ENCODE measurements at places on chromosomes 2 and 18.

DNA sequence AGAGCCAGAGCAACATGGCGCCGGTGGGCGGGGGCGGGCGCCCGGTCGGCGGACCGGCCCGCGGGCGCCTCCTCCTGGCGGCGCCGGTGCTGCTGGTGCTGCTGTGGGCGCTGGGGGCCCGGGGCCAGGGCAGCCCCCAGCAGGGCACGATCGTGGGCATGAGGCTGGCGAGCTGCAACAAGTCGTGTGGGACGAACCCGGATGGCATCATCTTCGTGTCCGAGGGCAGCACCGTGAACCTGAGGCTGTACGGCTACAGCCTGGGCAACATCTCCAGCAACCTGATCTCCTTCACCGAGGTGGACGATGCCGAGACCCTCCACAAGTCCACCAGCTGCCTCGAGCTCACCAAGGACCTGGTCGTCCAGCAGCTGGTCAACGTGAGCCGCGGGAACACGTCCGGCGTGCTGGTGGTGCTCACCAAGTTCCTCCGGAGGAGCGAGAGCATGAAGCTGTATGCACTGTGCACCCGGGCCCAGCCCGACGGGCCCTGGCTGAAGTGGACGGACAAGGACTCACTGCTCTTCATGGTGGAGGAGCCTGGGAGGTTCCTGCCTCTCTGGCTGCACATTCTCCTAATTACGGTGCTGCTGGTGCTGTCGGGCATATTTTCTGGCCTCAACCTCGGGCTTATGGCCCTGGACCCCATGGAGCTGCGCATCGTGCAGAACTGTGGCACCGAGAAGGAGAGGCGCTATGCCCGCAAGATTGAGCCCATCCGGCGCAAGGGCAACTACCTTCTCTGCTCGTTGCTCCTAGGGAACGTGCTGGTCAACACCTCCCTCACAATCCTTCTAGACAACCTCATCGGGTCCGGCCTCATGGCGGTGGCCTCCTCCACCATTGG is 507 bp downstream of the CNNM4 start:
- no peak for DNase-seq

DNA sequence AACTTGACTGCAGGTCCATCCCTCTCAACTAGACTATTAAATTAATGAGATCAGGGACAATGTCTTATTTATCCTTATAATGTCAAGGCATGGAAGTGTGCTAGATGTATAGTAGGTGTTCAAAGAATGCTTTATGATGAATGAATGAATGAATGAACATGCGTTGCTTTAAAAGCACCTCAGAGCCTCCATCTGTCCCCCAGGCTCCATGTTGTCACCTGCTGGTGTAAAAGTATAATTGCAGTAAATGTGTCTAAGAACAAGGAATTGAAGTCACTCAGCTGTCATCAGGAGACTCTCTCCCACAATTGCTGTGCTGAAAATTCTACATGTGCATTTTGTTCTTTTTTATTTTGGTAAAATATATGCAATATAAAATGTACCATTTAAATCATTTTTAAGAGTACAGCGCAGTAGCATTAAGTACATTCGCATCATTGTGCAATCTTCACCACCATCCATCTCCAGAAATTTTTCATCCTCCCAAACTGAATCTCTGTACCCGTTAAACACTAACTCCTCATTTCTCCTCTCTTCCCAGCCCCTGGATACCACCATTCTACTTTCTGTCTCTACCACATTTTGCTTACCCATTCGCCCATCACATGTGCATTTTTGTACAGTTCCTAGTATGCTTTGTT is 52.6 kb downstream of the GNAL start:
- DNase-seq = peak; percentile 7

DNA sequence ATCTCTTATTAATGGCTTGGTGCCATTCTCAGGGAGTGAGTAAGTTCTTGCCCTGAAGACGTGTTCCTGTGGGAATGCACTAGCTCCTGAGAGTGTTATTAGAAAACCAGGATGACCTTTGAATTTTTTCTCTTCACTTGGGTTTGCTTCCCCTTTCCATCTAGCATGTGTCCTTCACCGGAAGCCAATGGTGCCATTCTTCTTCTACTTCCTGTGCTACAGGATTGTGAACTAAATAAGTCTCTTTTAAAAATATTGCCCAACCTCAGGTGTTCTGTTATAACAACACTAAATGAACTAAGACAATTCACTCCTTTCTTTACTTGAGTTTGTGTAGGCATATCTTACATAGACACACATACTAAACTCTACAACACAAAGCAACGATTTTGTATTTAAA is 447.0 kb downstream of the SOX11 start:
- no peak for DNase-seq

DNA sequence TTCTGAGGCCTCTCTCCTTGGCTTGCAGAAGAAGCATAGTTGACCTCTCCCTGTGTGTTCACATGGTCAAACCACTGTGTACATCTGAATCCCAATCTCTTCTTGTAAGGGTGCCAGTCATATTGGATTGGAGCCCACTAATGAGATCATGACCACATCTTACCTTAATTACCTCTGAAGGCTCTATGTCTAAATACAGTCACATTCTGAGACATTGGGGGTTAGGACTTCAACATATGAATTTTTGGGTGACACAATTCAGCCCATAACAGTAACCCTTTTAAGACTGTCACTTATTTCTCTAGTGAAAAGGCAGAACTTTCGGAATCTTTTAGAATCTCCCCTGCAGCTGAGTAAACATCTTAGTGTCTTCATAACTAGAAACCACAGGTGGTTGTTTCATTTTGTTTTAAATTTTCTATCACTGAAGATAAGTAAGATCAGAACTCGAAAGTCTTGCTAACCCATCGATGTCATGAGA is 33.3 kb downstream of the BMP10 start:
- DNase-seq = peak; percentile 78

DNA sequence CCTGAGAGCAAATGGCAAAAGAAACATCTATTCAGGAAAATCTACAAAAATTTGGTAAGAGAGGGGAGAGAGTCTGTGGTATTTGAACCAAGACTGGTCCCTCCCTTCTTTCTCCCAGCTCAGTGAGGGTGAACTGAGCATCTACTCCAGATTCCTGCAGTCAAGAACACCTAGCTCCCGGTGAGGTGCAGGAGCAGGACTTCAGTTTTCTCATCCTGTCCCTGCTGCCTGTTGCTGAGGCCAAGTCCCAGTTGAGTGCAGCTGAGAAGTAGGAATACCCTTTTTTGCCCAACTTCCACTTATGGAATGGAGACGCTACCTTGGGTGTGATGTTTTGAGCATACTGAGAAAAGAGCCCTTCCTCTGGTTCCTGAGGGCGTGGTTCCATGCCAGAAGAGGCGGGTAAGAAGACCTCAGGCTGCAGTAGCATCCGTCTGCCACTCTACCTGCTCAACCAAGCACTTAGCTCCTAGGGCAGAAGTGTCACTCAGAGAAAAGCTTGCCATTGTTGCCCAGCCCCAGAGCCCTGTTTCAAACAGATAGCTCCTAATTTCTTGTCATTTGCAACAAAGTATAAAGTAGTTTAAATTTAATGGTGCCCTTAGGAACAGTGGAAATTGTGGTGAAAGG is 112.9 kb downstream of the SOS1 start:
- DNase-seq = no peak

- DNase-seq = peak; percentile 42
These were observed 366.7 kb downstream of the NUP35 start for GRCh38 chr2:183490914-183491313.

DNA sequence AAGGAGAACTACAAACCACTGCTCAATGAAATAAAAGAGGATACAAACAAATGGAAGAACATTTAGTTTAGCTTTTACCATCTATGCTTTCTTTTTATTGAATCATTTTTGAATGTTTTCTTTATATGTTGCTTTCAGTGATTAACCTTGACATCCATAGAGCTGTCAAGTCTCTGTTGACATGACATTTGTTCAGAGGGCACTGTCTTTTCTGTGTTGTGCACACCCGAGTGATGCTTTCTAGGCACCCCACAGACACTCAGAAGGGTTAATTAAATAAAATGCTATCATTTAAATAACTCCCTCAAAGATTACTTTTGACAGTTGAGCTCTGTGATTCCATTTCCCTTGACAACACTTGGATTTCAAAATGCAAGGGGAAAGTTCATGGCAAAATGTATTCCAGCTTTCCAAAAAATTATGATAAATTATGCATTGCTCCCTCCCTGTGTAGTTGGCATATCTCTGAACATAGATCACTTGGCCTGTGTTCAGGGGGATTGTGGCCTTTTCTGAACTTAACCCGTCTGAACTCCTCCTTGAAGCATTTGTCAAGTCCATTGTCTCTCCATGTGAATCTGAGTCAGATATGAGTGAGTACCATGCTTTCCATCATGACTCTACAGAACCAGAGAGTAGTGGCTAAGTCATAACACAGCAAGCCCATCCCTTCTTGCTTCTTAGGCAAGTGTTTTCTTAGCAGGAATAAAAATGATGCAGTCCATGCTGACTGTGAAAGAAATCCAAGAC is 372.6 kb downstream of the RPRM start:
- no peak for DNase-seq

GRCh38 chr2:12510070-12510469 is 206.7 kb upstream of the TRIB2 start:
- DNase-seq = no peak

- no peak for DNase-seq
These were observed 1.2 kb downstream of the ANKRD53 start for GRCh38 chr2:70979626-70980025.

- no peak for DNase-seq
These were observed 7.0 kb upstream of the ARID5A start for GRCh38 chr2:96529376-96530143.

- no peak for DNase-seq
These were observed 105.8 kb downstream of the PLB1 start for GRCh38 chr2:28601616-28602015.

DNA sequence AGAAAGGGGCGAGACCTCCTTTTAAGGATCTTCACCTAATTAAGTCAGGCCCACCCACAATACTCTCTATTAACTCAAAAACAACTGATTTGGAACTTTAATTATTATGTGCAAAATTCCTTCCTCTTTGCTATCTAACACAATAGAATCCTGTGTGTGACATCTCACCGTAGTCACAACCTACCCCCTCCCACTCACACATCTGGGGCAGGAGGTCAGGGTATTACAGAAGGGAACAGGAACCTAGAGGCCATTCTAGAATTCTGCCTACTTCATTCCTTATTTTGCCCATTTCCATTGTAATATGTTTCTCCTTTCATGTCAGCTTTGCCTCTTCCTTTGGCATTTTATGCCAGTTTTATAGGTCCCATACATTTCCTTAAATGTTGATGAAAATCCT is 829.3 kb upstream of the ID2 start:
- no peak for DNase-seq

GRCh38 chr2:55718165-55719008 is 24.7 kb upstream of the PNPT1 start:
- DNase-seq = peak; percentile 73

Data from iris pigment epithelial cell (primary cell).